ENCODE measurements at places on chromosomes 7 and 10.

GRCh38 chr10:95475827-95476468 lies 85.2 kb downstream of the SORBS1 start:
- no peak for DNase-seq

DNA sequence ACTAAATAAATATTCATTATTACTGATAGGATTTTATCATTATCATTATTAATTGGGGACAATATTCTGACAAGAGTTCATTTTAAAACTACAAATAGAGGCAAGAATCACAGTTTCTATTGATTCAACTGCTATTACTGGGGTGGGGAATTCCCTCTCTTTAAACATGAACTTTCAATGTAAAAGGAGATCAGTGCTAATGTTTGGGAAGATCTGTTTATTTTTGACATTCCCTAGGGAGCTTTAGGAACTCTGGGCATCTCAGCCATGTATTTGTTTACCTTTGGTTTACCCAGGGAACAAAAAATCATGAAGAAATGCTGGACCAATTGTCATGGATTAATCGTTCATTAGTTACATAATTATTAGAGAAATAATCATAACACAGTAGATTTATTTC lies 443.2 kb upstream of the AKR1E2 start:
- no peak for DNase-seq

DNA sequence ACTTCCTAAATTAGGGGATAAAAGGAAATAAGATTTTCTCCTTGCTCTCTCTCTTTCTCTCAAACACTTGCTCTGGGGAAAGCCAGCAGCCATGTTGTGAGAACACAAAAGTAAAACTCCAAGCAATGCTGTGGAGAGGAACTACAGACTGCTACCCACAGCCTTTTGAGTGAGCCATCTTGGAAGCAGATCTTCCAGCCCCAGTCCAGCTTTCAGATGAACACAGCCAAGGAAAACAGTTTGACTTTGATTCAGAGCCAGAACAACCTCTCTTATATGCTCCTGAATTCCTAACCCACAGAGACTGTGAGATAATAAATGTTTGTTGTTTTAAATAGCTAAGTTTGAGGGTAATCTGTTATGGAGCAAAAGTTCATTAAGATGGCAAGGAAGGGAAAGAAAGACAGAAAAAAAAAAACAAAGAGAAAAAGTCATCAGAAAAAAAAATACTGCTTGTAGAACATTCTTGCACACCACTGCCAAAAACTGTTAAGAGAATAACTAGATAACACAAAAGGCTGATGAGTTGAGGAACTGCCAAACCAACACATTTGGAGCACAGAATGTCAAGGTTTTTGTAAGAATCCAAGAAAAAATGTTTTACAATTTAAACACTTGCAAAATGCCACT lies 20.9 kb upstream of the PRKAR2B start:
- DNase-seq = no peak

DNA sequence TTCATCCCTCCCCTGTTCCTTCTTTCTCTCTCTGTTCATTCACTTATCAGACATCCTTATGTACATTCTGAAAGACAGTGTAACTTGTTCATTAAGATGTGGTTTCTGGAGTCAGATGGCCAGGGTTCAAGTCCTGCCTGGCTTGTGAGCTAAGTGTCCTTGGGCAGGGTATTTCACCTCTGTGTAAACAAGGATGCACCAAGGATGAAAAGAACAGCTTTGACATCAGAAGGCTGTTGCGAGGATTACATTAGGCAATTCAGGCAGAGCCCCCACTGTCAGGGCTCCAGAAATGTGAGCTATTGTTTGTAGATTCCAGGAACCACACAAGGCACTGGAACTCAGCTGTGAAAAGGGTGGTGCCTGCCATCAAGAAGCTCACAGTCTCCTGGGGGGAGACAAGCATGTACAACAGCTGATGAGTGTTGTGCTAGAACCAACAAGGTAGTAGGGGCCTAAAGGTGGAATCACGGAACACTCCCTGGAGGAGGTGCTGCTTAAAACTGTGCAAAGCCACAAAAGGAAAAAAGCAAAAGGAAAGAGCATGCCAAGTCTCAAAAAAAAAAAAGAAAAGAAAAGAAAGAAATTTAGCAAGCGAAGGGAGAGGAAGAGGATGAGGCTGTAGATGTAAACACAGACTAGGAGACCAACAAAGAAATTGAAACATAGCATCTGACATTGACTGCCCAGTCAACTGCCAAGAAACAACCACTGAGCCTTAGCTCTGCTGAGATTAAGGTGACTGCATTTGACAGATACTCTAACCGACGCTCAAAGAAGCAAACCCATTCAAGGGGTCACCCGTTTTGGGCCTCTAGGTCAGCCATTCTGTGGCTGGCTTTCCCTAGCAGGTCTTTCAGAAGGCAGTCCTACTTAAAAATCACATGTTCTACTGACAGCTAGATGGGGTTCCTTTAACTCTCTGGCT lies 12.5 kb downstream of the PDLIM1 start:
- DNase-seq = peak; percentile 54

GRCh38 chr7:69738396-69738951 lies 140.2 kb downstream of the AUTS2 start:
- DNase-seq = no peak

DNA sequence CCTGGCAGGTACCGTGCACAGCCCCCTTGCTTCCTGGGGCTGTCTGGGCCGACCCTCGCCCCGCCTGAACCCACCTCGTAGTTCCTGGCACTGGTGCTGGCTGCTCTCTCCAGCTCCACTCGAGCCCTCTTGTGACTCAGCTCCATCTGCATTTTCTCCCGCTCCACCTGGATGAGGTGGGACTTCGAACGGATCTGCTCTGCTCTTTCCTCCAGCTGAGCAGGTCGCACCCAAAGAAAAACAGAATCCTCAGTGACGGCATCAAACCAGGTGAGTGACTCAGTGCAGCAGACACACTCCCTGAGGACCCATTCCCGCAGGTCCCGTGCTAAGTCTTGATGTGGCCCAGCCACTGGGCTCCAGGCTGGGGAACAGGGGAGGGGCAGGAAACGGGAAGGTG lies 7.4 kb downstream of the MAD1L1 start:
- no peak for DNase-seq

All from GM23248 (cell line).